NCI-H1417 (cell line): ENCODE measurements at places on chromosomes 1 and 21.

GRCh38 chr21:41578083-41578482, 70.1 kb upstream of the TMPRSS2 start:
- DNase-seq: no peak

DNA sequence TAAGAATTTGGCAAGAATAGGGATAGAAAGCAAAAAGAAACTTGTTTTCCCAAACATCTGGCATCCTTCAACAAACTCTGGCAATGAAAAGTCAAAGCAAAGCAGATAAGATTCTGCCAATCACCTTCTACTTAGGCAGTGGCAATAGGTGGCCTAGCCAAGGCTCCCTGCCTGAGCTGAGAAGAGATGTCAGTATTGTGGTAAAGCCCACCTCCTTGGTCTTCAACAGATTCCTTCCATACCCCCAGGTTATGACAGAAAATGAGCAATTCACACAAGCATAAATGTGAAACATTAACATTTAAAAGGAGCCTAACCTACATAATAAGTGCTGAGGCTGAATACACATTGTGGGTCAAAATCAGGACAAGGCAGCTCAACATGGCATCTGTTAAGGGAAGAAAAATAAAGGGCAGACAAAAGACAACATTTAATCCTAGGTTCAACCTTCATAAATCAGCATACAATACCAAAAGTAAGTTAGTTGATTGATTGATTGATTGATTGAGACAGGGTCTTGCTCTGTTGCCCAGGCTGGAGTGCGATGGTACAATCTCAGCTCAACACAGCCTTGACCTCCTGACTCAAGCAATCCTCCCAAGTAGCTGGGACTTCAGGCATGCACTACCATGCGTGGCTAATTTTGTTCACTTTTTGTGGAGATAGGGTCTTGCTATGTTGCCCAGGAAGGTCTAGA, 123.1 kb downstream of the AKT3 start:
- DNase-seq: no peak

GRCh38 chr1:6500544-6501278, 9.2 kb upstream of the PLEKHG5 start:
- DNase-seq: no peak

DNA sequence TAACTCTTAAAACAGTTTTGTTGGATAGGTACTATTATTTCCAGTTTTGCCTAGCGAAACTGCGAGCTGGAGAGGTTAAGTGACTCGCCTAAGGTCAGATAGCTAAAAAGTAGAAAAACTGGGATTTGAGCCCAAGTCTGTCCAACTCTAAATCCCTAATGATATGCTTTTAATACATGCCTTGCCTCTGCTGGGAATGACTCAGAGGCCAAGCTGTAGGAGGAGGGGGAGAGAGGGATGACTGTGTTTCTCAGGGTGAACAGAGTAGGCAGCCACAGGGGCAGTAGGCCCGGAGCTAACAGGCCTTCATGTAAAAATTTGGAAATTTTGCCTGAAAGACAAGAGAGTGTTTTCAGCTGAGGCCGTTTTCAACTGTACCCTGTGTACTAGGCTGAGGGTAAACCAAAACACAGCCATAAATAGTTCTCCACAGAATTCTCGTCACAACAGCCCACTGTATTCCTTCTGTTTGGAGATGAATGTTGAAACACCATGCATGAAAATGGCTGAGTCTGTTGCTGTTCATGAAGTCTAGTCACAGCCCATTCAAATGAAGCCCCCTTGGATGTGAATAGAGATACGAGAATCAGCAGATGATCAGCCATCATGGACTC, 107.5 kb upstream of the HOOK1 start:
- DNase-seq: no peak

DNA sequence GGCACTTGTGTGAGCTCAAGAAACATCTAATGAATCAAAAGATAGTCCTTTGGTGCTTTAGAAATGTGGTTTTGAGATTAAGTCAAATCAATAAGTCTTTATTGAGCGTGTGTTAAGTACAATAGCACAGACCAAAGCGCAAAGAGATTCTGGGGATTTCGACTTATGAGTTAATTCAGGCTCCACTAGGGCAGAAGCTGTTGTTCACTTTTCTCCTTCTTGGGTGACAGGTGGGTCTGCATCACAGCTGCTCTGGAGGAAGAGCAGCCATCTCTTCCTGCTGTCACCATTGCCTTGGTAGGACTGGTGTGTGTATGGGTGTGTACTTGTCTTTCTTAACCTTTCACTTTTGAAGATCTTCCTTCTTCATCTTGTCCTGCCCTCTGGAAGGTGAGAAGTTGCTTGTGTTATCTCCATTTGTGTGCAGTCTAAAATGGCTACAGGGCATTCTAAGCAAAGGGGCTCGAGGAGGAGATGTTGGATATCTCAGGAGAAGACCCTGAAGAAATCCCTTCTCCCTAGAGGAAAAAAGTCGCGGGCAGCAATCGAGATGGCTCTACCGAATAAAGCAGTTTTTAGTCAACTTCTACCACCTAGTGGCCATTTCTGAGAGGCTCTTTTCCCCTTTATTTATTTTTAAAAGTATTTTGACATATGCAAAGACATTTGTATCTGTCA, 22.9 kb upstream of the DISC1 start:
- peak; percentile 66 for DNase-seq

DNA sequence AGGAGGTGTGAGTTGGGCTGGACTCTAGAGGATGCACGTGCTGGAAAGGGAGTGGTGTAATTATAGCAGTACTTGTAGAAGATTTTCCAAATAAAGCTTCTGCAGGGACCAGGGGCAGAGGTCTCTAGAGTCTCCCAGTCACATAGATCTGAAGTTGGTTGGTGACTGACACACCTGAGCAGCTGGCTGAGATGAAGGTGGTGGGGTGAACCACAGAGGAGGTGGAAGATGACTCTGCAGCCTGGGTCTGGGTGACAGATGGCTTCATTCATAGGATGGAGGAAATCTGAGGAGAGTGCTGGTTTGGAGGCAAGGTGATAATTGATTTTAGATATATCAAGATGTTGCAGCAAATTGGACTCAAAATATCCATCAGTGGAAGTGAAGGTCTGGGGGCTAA, 178.9 kb upstream of the IVNS1ABP start:
- DNase-seq: no peak

DNA sequence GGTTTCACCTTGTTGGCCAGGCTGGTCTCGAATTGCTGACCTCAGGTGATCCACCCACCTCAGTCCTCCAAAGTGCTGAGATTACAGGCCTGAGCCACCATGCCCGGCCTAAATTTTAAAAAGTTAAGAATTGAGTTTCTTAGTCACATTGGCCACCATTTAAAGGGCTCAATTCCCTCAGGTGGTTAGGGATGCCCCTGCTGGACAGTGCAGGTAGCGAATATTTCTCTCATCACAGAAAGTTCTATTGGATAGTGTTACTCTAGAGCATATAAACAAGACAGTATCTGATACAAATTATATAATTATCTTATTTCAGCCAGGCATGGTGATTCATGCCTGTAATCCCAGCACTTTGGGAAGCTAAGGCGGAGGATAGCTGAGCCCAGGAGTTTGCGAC, 320.2 kb downstream of the ZP4 start:
- DNase-seq: no peak

DNA sequence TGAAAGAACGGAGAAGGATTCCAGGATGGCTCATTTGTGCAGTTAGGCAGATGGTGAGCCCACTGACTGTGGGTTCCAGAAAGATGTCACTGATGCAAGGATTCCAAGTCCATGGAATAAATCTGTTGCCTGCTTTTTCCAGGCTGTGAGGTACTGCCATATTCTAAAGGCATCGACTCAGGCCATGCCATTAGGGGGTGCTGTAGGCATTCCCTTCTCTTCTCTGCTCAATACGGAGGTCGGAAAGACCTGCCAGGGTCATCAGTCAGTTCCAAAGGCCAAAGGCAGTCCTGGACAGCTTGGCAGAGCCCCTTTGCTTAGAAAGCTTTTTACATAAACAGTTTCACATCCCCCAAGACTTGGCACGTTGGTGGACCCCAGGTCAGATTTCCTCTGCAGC, 31.7 kb upstream of the TMEM125 start:
- DNase-seq: peak; percentile 28

DNA sequence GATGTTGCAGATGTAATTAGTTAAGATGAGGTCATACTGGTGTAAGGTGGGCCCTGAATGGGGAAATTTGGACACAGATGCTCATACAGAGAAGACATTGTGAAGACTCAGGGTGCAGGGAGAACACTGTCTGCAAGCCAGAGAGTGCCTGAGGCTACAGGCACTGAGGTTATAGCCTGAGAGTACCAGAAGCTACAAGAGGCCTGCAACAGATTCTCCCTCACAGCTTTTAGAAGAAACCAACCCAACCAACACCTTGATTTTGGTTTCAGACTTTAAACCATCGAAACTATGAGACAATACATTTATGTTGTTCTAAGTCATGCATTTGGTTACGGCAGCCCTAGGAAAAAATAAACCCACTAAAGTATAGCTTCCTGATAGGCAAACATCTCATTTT, 321.7 kb upstream of the USP25 start:
- no peak for DNase-seq

DNA sequence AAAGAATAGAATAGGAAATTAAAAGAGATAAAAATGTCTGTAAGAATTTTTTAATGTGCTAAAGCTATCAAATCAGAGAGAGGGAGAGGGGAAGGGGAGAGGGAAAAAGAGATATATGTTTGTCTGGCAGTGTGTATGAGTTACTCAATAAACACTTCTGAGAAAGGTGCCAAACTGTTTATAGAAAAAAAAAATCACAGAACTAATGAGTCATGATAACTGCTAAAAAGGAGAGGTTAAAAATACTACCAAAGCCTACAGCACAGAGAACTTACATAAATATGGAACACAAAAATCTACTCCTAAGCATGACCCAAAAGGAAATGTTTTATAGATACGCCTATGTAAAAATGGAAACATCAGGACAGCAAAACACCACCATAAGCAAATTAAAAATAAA, 45.4 kb downstream of the SELENOF start:
- DNase-seq: no peak

GRCh38 chr1:157404063-157404501, 148.2 kb downstream of the FCRL5 start:
- DNase-seq: no peak

- no peak for DNase-seq
Observed at GRCh38 chr1:42937141-42937696, 21.4 kb downstream of the SLC2A1 start.

DNA sequence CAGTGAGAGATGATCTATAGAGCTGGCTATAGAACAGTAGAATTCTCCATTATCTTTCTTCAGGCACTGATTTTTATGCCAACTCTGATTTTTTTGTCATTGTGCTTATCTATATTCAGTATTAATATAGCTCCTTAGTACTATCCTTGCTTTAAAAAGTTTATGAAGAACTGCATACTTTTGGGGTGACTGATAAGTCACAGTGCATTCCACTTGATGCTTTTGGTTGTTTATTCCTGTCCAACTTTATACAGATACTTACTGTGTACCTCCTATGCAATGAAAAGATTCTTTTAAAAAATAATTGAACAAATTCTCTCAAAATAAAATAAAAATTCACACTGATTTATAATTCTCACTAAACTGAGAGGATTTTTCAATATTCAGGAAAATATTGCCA, 71.6 kb downstream of the COL24A1 start:
- DNase-seq: no peak

DNA sequence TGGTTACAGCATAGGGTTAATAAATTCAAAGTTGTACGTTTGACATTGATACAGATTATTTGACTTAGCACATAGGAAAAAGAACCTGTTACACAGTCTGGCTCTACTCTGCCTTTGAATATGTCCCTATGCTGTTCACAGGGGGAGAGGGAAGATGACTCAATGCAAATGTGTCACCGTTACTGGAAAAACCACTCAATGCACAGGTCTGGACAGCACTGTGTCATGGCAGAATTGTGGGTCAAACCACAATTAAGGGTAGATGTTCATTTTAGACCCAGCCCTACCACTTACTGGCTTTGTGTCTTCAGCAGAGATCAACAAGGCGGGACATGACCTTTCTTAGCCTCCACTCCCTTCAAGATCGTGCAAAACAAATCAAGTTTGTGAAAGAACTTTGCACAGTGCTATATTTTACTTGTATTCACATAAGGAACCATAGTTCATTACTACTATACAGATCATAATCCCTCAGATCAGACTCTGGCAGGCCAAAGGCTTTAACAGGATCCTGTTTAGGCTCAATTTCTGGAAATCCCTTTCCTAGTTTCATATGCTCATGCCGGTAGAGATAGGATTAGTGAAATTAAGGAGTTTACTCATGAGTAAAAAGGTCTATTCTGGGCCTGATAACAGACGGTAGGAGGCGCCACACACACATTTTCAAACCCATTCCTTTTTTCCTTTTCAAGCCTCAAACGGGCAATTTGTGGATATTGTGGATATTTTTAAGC, 22.1 kb downstream of the EIF2D start:
- DNase-seq: no peak

DNA sequence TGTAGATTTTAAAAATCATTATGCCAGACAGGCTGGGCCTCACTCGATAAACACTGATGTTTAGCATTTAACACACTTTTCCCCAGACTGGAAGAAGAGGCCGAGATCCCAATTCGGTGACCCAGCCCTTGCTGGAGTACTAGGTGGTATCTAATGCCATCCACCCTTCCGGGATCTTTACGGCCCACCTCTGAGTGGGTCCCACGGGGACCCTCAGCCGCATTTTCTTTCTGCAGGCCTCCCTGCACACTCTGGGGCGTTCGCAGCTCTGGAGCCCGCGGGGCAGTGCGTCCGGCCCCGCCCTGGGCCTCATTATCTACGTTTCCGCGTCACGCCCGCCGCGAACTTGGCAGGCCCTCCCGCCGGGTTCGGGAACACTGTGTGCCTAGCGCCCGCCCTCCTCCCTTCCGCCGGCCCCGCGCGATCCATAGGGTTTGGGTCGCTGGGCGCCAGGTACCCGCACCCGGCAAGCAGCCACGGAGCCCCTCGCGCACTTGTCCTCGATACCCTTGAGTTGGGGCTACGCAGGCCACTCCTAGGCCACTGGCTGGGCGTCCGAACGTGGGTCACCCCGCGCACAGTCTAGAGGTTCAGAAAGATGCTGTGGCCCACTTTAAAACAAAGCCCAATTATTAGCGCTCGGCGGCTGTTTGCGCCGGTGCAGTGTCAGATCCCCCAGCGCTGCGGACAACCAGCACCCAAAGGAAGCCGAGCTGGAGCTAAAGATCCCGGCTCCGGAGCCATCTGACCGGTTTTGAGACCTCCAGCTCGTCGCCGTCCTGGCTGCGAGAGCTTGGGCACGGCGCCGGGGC, 950 bp upstream of the EVA1C start:
- DNase-seq: peak; percentile 84

- DNase-seq: no peak
Observed at GRCh38 chr1:232260861-232261260, 369.1 kb downstream of the SIPA1L2 start.

DNA sequence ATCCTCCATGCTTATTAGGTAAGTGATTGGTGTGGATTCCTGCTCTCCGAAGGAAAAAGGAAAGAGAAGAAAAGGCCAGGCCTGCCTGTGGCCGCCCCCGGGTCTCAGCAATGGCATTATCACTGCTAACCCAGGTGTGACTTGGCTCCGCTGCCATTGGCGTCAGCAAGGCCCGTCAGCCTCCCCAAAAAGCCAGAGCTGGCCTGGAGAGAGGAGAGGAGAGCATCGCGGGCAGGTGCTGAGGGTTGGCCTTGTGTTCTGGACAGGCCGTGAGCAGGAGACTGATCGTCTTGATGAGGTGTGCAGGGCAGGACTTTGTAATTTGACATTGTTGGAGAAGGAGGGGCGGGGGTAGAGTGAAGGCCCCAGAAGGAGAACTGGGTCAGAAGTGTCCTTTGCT, 186.4 kb downstream of the CAMTA1 start:
- DNase-seq: no peak
